ENCODE measurements at places on chromosomes 7 and 10. TPM values are rescaled to one million over a fixed set of nuclear protein-coding genes. Genes with fewer than 3 reads are reported as not detected.

DNA sequence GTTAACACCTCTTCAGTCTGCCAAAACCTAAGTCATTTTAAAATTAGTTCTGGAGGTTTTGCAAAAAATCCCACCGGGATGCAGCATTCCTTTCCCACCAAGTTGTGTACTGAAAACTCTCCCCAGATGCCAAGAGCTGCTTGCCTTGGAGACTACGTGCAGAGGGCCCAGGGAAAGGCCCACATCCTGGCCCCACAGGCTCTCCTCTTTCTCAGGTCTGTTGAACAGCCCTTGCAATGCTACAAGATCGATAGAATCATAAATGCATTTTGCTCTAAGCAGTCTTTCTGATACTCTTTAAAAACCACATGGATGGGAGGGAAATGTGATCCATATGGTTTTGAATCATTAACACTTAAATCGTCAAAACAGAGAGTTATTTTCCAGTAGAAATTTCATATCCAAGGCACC lies 126.7 kb upstream of the ZMIZ1 start:
- DNase-seq: no peak
- H3K4me3 ChIP-seq: no peak overlapping the region
- no peaks in the 10 kb centered on the region for H3K4me1 ChIP-seq
- H3K27ac ChIP-seq: no peak overlapping the region

- H3K27ac ChIP-seq: no peak overlapping the region
- no peak overlapping the region for H3K4me3 ChIP-seq
- H3K4me1 ChIP-seq: no peaks in the 10 kb centered on the region
- no peak for DNase-seq
- H3K36me3 ChIP-seq: peaks cover 25% of the 10 kb centered on the region
Measured at GRCh38 chr10:129846991-129847391, 117.1 kb downstream of the EBF3 start.

GRCh38 chr10:76453332-76453731 lies 1021.9 kb downstream of the LRMDA start:
- H3K27ac ChIP-seq: no peak overlapping the region
- H3K4me3 ChIP-seq: no peak overlapping the region
- H3K36me3 ChIP-seq: no peaks in the 10 kb centered on the region

GRCh38 chr7:38375453-38375852 lies 102.0 kb upstream of the TARP start:
- H3K4me3 ChIP-seq: no peak overlapping the region
- DNase-seq: no peak
- no peaks in the 10 kb centered on the region for H3K36me3 ChIP-seq
- H3K27me3 ChIP-seq: no peaks in the 10 kb centered on the region
- no peaks in the 10 kb centered on the region for H3K4me1 ChIP-seq
- H3K27ac ChIP-seq: no peak overlapping the region

DNA sequence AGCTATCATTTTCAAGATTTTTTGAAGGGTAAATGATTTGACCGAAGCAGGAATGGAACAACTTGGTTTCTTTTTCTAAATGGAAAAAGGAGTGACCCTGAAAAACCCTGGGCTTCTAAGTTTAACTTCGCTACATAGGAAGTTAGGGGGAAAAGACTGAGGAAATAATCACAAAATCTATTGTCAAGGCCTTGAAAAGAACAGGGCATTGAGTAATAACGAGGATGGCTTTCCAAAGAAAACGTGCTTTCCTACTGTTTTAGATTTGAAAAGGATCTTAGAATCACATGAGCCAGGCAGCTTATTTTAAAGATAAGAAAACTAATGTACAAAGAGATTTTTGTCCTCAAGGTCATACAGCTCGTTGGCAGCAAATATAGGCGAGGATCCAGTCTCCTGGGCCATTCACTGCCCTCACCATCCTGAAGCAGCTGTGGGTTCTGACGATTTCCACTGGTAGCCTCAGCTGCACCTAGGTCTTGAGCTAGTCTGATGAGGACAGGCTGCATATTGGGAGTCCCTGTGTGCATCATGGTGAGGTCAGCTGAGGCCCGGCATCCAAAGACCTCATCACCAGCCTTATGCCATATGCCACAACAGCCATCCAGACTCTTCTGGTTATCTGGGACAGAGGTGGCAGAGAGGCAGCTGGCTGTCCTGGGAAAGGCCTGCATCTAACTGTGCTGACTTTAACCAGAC lies 384.7 kb upstream of the NRP1 start:
- H3K4me3 ChIP-seq: no peak overlapping the region
- H3K27ac ChIP-seq: peak overlapping the region; percentile 70
- peaks cover 38% of the 10 kb centered on the region for H3K4me1 ChIP-seq
- H3K36me3 ChIP-seq: no peaks in the 10 kb centered on the region
- peak; percentile 37 for DNase-seq

DNA sequence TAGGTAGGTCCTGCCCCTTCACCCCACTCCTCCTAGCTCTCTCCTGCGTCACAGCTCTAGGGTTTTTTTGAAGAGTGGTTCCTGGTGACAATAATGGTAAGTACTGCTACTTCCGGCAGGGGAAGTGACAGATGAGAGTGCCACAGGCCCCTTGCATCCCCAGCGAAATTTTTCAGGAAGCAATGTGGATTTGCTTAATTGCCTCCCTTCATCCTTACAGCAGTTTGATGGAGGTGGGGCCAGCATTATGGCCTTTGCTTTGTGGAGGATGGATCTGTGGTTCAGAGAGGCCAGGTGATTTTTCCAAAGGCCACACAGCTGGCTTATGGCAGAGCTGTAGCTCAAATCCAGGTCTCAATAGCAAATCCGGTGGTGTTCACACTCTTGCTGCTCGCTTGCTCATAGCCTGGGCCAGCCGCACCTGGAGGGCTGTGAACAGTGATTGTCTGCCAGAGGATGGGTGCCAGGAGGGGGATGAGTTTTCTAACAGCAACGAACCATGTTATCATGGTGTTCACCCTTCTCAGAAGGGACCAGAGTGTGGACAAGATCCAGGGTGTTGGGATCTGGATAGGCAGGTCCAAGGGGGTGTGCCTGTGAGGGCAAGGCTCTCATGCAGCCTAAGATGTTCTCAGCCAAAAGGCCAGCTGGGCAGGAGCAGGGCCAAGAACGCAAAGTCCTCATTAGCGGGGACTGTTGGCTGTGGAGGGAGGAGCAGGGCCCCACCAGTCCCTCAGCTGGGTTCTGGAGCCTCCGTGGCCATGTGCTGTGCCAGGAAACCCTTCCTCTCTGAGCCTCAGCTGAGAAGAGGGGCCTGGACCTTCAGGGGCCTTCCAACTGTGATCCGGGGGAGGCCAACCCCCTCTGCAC lies 89.0 kb downstream of the EMX2 start:
- peak; percentile 66 for DNase-seq

DNA sequence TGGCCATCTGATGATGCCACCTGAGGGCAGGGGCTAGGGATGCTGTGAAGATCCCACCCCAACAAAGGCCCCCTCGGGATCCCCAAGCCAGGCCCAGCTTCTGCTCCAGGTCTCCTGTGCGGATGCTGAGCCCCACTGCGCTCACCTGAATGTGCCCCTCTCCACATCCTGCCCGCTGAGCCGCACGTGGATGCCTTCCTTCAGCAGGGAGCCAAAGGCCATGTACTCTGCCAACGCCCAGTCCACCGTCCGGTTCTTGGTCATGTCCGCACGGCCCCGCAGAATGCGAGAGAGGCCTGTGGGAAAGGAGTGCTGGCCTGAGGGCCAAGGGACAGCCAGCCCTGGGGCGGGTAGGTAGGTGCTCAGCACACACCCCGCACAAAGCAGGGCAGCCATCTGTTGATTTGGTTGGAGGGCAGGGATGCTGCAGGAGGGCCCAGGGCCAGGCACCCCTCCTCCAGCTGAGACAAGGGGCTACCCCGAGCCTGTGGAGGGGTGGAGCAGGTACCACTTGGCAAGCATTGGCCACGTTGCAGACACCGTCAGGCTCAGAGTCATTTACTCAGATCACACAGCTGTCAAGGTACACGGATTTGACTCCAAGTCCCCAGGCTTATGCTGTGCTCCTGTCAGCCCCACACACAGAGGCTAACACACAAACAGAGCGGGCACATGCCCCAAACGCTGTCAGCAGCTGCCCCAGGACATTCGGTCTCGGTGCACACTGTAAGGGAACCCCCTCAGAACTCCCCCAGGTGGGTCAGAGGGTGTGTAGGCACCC lies 19.2 kb downstream of the OGDHL start:
- no peaks in the 10 kb centered on the region for H3K27me3 ChIP-seq
- no peaks in the 10 kb centered on the region for H3K4me1 ChIP-seq
- no peaks in the 10 kb centered on the region for H3K36me3 ChIP-seq
- no peak overlapping the region for H3K27ac ChIP-seq

- no peak overlapping the region for H3K4me3 ChIP-seq
- no peak for DNase-seq
- H3K27me3 ChIP-seq: no peaks in the 10 kb centered on the region
- no peaks in the 10 kb centered on the region for H3K36me3 ChIP-seq
- peaks cover 4% of the 10 kb centered on the region for H3K4me1 ChIP-seq
- H3K27ac ChIP-seq: no peak overlapping the region
Measured at GRCh38 chr10:122531939-122532338, 28.6 kb upstream of the DMBT1 start.

DNA sequence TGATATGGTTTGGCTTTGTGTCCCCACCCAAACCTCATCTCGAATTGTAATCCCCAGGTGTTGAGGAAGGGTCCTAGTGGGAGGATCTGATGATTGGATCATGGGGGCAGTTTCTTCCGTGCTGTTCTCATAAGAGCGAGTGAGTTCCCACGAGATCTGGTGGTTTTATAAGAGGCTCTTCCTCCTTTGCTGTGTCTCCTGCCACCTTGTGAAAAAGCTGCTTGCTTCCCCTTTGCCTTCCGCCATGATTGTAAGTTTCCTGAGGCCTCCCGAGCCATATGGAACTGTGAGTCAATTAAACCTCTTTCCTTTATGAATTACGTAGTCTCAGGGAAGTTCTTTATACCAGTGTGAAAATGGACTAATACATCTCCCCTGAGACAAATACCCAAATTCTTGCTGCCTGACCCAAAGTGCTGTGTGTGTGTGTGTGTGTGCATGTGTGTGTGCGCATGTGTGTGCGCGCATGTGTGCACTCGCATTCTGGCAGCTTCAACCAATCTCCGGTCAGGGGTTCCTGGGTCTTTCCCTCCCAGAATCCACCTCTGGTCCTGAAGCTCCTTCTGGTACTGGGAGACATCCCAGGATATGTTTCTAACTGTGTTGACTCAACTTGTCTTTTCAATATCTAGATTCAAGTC lies 98.1 kb upstream of the LRRC4 start:
- H3K4me3 ChIP-seq: no peak overlapping the region
- no peak overlapping the region for H3K27ac ChIP-seq
- DNase-seq: no peak

- no peaks in the 10 kb centered on the region for H3K27me3 ChIP-seq
- H3K4me3 ChIP-seq: no peak overlapping the region
- no peaks in the 10 kb centered on the region for H3K36me3 ChIP-seq
- no peak for DNase-seq
- no peak overlapping the region for H3K27ac ChIP-seq
- H3K4me1 ChIP-seq: no peaks in the 10 kb centered on the region
Measured at GRCh38 chr10:126073606-126074005, 177.2 kb downstream of the FANK1 start.

DNA sequence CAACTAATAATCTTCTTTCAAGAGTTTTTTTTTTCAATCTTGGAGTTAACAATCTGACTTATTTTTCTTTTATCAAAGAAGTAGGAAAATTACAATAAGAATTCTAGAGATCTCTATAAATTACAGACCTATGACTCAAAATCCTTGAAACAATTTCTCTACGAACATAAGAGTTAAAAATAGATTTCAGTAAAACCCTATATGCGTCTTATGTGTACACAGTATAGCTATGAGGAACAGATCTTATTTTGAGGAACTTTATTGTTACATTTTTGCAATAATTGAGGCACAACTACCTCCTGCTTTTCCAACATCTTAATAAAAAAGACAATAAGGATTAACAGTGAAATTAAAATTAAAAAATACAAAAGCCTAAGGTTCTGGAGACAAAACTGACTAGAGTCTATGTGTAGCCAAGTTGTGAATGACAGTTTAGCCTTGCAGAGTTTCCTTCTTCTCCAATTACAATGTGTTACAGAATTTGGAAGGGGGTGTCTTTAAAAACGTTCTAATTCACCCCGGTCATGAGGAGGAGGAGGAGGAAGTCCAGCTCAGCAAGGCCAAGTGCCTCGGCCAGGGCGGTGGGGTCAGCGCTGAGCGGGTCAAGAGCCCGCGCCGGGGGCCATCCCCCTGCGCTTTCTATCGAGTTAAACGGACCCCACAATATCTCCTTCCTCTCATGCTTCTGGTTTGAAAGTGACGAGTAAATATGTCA lies 40.5 kb downstream of the AMZ1 start:
- no peak overlapping the region for H3K4me3 ChIP-seq
- peaks cover 7% of the 10 kb centered on the region for H3K4me1 ChIP-seq
- peak overlapping the region; percentile 64 for H3K27ac ChIP-seq
- H3K36me3 ChIP-seq: peaks cover 35% of the 10 kb centered on the region
- H3K27me3 ChIP-seq: no peaks in the 10 kb centered on the region
- DNase-seq: peak; percentile 48

GRCh38 chr7:47795631-47796030 lies 152.6 kb downstream of the PKD1L1 start:
- DNase-seq: no peak
- H3K27me3 ChIP-seq: no peaks in the 10 kb centered on the region
- H3K4me3 ChIP-seq: no peak overlapping the region
- H3K27ac ChIP-seq: no peak overlapping the region

GRCh38 chr10:35480142-35480541 lies 125.0 kb upstream of the GJD4 start:
- no peaks in the 10 kb centered on the region for H3K27me3 ChIP-seq
- no peak overlapping the region for H3K4me3 ChIP-seq
- H3K4me1 ChIP-seq: peaks cover 14% of the 10 kb centered on the region
- H3K27ac ChIP-seq: no peak overlapping the region
- H3K36me3 ChIP-seq: no peaks in the 10 kb centered on the region
- DNase-seq: no peak

GRCh38 chr7:957418-958220 lies 3.1 kb upstream of the ADAP1 start:
- H3K4me1 ChIP-seq: peaks cover 14% of the 10 kb centered on the region
- DNase-seq: no peak
- H3K4me3 ChIP-seq: no peak overlapping the region
- H3K36me3 ChIP-seq: no peaks in the 10 kb centered on the region
- H3K27me3 ChIP-seq: no peaks in the 10 kb centered on the region

LRRTM3 gene
- not detected for total RNA-seq

HOXA3 gene
- total RNA-seq: 3.1 TPM

NOS3 gene
- 14.5 TPM for total RNA-seq

MSMB gene
- total RNA-seq: not detected

ZPBP gene
- not detected for total RNA-seq

OSBPL3 gene
- total RNA-seq: 5.0 TPM

Data from heart left ventricle (tissue), 16 donors.